ENCODE measurements at places on chromosomes 3 and 15.

- no peak overlapping the region for H3K4me3 ChIP-seq
- DNase-seq, result no peak
- H3K4me1 ChIP-seq, result no peaks in the 10 kb centered on the region
- no peak overlapping the region for H3K27ac ChIP-seq
- H3K36me3 ChIP-seq, result no peaks in the 10 kb centered on the region
Measured at GRCh38 chr3:170602556-170602955, 16.7 kb upstream of the SLC7A14 start.

- no peak for DNase-seq
- no peak overlapping the region for H3K4me3 ChIP-seq
- H3K27ac ChIP-seq, result no peak overlapping the region
- H3K27me3 ChIP-seq, result no peaks in the 10 kb centered on the region
Measured at GRCh38 chr15:28184166-28184565, 85.1 kb upstream of the OCA2 start.

- no peaks in the 10 kb centered on the region for H3K27me3 ChIP-seq
- DNase-seq, result no peak
- peak overlapping the region; percentile 16 for H3K4me3 ChIP-seq
- H3K27ac ChIP-seq, result no peak overlapping the region
- peaks cover 6% of the 10 kb centered on the region for H3K4me1 ChIP-seq
Measured at GRCh38 chr3:138960417-138960852, 13.4 kb downstream of the FOXL2NB start.

DNA sequence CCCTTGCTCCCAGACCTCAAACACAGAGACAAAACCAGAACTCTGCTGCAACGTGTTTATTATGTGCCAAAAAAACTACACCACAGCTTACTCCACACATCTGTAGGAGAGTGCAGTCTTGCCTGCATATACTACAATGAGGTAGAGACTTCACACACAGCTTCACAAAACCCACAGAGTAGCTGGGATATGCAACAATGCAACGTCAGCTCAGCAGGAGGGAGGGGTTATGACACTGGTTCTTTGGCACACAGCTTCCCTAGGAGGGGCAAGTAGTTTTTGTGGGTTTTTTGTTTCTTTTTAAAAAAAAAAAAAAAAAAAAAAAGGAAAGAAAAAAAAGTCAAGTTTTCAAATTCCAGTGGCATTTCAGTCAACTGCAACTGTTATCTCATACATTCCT lies 2.9 kb upstream of the RPS17 start:
- H3K4me1 ChIP-seq, result peaks cover 7% of the 10 kb centered on the region
- H3K36me3 ChIP-seq, result peaks cover 4% of the 10 kb centered on the region
